NCI-H524 treated with DMSO at 0.1 percent for 48 hours (cell line): ENCODE measurements at places on chromosomes 7 and 10.

GRCh38 chr7:70640266-70640833 is 491.6 kb upstream of the GALNT17 start:
- no peak for DNase-seq

- no peak for DNase-seq
Observed at GRCh38 chr10:72132854-72133253, 44.5 kb upstream of the SPOCK2 start.

GRCh38 chr10:82922046-82922445 is 1047.1 kb downstream of the NRG3 start:
- no peak for DNase-seq

DNA sequence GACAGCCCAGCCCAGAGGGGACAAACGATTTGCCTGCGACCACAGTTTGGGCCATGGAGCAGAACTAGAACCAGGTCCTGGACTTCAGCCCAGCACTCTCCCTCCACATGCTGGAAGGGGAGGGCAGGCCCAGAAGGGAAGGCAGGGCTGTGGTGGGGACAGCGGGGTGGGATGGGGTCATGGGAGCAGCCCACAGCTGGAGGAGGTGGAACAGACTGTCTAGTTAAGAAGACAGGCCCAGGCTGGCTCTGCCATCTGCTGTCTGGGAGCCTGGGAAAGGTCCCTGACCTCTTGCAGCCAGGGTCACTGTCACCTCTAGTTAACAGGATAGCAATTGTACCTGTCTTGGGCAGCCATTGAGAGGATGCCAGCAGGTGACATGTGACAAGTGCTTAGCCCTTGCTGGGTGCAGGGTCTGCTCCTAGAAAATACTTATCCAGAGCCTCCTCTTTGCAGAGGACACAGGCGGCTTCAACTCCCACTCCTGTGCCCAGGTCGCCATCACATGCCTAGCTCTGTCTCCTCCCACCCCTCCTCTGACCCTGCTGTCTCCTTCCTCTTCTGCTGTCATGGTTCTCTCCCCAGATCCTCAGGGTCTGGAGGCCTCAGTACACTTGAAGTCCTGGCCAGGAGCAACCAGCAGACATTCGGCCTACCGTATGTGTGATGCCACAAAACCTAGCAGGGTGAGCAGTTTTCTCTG is 37.0 kb upstream of the CHST15 start:
- no peak for DNase-seq

- no peak for DNase-seq
Observed at GRCh38 chr7:77917500-77918262, 119.1 kb downstream of the PHTF2 start.

DNA sequence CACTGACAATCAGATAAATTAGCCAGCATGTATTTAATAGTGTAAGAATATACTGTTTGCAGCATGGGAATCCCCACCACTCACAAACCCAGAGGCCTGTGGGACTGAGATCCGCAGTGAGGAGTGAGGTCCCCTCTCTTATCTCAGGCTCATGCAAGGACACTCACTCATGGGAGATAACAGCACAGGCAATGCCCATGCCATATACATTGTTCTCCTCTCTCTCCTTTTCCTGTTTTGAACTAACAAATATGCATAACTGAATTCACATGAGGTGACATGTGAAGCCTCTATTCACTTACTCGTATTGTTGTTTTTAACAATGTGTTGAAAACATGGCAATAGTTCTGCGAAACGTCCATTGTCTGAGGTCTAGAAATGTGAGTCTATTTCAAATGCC is 230.5 kb downstream of the ARHGAP21 start:
- no peak for DNase-seq

- DNase-seq = no peak
Observed at GRCh38 chr7:228610-229009, 36.2 kb downstream of the FAM20C start.

DNA sequence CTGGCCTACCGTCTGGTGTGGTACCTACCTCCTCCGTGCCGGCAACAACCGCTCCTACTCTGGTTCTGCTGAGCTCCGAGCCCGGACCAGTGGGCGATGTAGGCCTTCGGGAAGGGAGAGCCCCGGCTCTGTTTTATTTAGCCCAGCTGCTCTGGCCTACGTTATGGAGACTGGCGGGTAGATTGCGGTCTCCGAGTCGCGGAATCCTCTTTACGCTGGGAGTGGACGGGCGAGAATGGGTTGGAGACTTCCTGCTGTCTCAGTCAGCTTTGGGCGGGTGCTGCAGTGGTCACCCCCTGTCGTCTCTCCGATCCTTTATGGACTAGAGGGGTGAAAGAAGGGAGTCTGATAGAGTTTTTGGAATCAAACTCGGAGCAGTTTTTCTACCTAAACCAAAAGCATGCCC is 406 bp downstream of the CBLL1 start:
- no peak for DNase-seq

DNA sequence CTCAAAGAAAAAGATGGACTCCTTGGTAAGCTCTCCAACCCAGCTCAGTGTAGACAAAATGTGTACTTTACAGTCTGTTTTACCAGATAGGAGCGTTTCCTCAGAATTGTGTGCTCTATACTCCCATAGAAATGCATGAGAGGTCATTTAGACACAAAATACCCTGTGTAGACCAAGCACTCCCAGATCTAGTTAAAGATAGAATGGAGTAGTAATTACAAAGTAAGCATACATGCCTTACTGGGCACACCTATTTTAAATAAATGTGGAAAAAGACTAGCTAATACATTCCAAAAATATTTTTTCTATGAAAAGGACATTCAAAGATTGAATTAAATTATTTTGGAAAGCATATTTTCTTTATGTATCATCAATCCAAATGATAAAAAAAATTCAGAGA is 271.9 kb upstream of the DGKB start:
- DNase-seq = no peak

DNA sequence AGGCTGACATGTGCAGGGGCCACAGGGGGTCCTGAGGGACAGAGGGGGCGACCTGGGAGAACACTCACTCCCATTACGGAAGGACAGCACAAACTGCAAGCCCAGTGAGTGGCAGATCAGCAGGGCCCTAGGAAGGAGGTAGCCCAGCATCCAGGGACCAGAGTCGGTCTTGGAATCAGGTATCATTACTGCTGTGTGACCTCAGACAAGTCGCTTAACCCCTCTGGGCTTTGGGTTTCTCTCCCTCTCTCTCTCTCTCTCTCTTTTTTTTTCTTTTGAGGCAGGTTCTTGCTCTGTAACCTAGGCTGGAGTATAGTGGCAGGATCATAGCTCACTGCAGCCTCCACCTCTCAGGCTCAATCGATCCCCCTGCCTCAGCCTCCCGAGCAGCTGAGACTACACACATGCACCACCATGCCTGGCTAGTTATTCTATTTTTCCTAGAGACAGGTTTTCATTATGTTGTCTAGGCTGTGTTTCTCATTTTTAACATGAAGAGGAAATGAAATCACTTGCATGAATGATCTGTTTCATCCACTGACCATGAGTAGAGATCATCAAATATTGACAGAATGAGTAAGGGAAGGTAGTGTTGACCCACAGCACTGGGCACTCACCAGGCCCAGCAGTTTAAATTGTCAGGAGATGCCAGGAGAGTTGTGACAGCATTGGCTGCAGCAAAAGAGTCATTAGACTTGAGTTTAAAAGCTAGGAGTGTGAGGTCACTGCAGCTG is 49.4 kb downstream of the BUB3 start:
- DNase-seq = no peak

DNA sequence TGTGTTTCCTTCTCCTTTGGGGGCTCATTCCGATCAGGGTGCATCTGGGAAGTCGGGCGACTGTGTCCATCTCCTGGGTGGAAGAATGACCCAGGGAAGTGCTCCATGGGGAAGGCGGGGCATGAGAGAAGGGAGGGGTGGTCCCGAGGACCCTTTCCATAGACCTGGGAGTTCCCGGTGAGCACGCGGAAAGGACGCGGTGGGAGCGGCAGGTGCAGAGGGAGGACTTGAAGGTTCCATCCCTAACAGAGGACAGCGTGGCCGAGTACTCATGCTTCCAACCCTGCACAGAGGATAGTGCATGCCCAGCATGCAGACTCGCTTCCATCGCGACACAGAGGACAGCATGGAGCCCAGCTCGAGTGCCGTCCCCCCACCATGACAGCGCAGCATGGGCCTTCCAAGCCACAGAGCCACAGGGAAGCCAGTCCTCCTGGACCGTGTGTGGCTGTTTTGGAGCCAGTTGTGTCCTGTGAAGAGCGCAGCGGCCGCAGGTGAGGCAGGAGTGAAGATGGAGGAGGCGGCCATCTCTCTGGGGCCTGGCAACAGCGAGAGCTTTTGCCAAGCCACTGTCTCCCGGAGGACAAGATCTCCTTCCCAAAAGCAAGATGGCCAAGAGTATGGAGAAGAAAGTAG is 281.4 kb downstream of the DNAJB6 start:
- no peak for DNase-seq

- DNase-seq = no peak
Observed at GRCh38 chr10:80141696-80142460, 9.3 kb downstream of the PLAC9 start.

DNA sequence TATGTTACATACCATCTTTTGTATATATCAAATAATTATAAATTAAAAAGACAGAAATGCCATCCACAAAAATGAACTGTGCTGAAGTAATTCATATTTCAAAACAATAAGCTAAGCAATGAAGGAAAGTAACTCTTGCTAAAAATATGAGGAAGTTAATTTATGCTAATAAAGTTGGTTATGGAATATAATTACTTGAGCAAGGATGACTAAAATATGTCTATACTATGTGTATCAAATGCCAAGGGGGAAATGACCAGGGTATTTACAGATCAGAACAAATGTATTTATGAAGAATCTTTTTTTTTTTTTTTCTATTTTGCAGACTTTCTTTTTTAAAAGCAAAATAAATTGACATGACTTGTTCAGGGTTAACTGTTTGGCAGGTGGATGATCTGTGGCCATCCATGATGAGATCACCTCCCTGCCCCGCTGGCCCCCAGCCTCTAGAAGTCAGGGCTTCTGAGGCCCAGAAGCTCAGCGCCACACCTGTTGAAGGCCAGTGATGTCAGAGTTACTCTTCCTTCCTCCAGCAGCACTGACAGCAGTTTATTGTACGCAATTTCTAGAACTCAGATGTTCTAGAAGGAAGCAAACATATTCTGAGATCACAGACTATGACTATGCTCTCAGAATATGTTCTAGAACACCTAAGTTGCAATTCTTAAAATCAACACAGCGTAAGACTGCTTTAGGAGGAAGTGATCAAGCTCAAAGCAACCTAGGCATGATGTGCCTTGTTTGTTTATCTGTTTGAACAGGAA is 196.1 kb upstream of the KLF14 start:
- no peak for DNase-seq

DNA sequence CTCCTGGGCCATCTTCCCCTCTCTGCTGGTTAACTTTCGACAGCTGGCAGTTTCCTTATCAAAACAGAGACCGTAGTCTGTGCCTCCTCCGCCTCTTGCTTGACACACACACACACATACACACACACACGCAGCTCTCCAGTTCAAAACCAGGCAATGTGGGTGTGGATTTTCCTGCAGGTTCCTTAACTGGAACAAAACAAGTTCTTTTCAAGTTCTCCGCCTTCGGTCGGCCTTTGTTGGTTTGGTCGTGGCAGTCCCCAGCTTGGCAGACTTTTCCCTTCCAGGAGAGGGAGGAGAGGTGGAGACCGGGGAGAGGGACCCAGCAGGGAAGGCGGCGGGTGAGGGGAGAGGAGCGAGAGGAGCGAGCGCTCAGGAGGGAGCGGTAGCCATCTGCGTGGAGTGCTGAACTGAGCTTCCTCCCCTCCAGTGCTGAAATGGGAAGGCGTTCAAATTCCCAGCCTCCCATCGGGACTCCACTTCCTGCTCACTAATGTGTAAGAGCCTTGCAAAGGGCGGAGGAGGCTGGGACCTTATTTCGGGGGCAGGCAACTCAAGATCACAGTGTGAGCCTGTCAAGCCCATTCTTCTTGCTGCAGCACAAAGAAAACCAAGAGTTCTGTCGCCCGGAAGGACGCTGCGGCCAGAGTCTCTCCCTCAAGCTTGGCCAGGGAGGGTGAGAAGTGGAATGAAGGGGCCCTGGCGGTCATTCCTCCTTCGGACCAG is 120.6 kb downstream of the PRPF18 start:
- DNase-seq = no peak

GRCh38 chr7:152959610-152960009 is 200.1 kb downstream of the ACTR3B start:
- no peak for DNase-seq

DNA sequence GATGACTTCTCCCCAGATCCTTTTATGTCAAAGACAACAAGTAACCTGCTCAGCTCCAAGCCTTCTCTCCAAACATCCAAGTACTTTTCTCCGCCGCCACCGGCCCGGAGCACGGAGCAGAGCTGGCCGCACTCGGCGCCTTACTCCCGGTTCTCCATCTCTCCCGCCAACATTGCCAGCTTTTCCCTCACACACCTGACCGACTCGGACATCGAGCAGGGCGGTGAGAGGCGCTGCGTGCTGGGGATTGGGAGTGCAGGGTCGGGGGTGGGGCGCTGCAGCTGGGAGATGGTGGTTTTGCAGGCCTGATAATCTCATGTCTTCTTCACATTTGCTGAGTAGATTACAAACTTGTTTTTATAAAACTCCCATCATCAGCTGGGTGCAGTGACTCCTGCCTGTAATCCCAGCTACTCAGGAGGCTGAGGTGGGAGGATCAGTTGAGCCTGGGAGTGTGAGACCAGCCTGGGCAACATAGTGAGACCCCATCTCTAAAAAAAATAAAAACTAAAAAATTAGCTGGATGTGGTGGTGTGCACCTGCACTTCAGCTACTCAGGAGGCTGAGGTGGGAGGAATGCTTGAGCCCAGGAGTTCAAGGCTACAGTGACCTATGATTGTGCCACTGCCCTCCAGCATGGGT is 7.2 kb upstream of the BHLHA15 start:
- no peak for DNase-seq

DNA sequence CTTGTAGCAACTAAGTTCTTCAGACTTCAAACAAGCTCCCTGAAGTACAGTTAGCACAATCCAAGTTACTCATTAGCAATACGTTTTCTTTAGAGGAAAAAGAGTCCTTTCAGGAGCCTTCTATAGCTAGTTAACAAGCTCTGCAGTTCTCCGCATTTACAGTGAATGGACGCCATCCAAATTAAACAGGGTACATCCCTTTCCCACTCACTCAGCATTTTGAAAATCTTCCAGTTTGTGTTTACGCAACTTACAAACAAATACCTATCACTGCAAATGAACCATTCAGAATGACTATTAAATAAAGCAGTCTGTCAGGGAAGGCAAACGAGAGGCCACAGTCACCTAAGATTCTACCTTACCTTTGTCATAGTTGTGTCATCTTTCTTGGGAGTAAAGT is 84.5 kb downstream of the RNF32 start:
- DNase-seq = no peak
